ENCODE measurements at places on chromosomes 4 and X.

DNA sequence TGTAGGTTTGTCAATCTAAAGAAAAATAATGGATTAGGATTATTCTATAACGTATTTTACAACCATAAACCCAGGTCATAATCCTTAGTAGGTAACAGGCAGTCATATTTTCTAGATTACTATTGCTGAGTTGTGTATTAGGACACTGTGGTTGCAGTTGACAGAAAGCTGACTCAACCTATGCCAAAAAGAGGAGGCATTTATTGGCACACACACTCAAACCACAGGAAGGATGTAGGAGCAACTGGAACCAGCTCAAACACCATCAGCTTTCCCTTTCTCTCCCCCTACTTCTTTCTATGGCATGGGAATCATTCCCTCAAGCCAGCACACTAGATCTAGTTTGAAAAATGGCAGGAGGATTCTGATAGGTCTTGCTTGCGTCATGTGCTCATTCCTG is 136.4 kb upstream of the FAM9C start:
- ATAC-seq, result no peak

DNA sequence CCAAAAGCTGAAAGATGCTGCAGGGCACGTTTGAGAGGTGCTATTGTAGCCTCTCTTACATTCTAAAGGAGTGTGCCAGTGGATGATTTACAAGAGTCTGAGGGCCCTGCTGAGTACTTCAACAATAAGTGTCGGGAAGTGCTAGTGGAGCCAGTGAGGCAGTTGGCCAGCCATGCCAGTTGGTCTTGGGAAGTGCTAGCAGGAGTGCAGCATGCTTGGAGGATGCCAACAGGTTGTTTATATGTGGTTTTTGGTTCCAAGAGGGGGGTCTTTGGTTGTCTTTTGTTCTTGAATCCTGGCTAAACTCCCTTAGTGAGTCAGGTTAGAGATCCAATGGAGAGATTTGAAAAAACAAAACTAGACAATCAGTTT is 335.3 kb downstream of the PABPC4L start:
- ATAC-seq, result no peak

DNA sequence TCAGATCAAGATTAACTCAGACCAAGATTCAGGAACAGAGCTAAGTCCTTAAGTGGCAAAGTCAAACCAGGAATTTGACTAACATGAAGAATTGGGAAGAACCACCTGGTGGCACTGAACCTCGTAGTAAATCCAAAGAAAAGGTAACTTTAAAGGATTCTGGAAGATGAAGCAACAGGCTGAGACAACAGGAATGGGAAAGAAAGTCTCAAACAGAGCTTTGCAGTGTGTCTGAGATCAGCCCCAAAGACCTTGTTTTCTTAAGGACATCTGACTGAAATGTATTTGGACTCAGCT is 126.1 kb downstream of the ASB9 start:
- no peak for ATAC-seq

- no peak for ATAC-seq
These were observed 595.2 kb downstream of the MID1IP1 start for GRCh38 chrX:39396358-39396995.

GRCh38 chr4:125750399-125750798 is 435.6 kb downstream of the FAT4 start:
- ATAC-seq, result no peak

- ATAC-seq, result no peak
These were observed 79.9 kb upstream of the ATOH1 start for GRCh38 chr4:93748373-93749291.

- ATAC-seq, result no peak
These were observed 20.8 kb upstream of the AREG start for GRCh38 chr4:74424111-74424510.

GRCh38 chr4:42048394-42048793 is 58.1 kb downstream of the SLC30A9 start:
- no peak for ATAC-seq

DNA sequence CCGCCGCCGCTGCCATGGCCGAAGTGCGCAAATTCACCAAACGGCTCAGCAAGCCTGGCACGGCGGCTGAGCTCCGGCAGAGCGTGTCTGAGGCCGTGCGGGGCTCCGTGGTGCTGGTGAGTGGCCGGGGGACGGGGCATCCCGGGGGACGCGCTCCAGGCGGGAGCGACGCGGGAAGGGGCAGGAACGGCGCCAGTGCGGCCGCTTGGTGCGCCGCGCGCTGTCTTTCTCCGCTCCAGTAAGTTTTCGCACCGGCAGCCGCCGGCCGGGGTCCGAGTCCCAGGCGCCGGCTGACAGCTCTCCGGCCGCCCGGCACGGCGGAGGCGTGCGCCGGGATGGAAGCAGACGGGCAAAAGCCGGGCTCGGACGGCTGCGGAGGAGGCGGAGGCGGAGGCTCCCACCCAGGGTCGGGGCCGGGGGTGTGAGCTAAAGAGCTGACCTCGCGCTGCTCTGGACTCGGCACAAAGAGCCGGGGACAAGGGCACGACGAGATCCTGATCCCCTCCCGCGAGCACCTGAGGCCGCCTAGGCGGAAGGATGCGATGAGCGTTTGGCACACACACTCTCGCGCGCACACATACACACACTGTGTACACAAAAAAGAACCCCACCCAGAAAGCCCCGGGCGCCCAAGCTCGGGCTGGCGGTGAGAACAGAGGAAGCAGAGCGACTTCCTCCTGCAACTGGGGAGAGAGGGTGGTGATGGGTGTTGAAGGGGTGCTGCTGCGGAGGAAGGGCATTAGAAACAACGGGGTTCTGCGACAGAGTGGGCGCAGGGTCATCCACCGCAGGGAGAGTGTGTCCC is 545 bp downstream of the DOCK11 start:
- ATAC-seq, result peak; percentile 26

DNA sequence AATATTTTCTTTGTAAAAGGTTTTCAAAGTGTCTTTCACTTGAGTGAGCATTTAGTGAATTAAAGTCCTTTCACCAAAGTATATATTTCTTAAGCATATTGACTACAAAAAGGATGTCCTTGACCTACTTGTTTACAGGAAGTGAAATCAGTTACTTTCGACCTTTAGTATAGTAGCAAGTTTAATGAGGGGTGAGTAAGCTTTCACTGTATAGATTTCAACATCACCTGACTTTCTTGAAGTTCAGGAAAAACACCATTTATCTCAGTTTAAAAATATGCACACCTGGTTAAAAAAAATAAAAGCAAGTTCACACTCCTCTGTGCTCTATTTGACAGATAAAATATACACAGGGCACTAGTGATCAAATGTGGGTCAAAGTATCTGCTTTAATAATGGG is 88.1 kb downstream of the CCSER1 start:
- no peak for ATAC-seq

GRCh38 chr4:153039542-153040185 is 103.5 kb downstream of the FHDC1 start:
- no peak for ATAC-seq

DNA sequence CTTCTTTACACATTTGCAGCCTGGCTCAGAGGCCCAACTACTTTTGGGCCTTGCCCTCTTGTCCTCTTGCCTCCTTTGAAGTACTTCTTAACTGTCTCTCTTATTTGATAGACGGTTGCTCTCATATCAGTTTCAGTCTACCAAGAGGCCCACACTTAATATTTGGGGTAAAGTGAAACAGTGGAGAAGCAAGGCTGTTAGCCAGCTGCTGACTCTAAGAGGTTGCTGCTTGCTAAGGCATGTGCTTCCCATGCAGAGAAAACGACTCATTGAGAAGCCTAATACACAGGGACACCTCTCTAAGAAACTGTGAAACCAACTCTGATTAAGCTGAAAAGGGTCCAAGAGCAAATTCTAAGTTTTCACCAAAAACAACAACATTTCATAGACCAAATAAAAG is 94.6 kb downstream of the PPP3CA start:
- ATAC-seq, result no peak

GRCh38 chrX:97882306-97882705 is 998.6 kb downstream of the RPA4 start:
- no peak for ATAC-seq

GRCh38 chrX:46693149-46693548 is 65.8 kb downstream of the SLC9A7 start:
- no peak for ATAC-seq

GRCh38 chr4:185016946-185017758 is 1.1 kb upstream of the HELT start:
- no peak for ATAC-seq

DNA sequence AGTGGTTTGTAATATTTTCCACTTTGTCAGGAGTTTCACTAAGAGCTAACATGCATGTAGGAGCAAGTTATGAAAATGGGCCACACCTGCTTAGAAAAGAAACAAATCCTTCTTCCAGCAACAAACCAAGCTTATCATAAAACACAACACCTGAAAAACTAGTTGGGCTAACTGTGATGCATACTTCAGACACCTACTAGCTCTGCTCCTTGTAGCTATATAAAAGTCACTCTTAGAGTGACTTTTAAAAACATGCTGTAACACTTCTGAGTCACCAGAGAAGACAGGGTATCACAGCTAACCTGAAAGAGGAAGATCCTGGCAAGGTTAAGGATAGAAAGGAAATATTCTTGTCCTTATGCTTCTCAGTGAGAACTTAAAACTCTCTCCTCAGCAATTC is 3.6 kb upstream of the SLAIN2 start:
- no peak for ATAC-seq

GRCh38 chrX:38277136-38277535 is 50.2 kb downstream of the RPGR start:
- ATAC-seq, result no peak

DNA sequence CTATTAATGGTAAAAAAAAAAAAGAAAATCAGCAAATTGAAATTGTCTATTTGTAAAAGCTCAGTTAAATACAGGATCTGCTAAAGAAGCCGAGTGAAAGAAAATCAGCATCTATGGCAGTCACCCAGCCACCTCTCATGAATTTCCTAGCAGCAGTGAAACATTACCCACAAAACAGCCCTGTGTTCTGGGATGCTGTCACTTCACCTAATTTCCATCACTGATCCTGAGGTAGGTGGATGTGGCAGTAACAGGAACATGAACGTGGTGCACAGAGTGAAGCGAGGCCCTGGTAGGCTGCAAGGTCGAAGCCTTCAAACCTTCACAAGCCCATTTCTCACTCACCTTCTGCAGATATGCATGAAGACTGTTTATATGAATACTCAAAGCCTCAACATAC is 65.2 kb downstream of the RXFP1 start:
- ATAC-seq, result no peak

- ATAC-seq, result no peak
These were observed 80.5 kb upstream of the TMEM150C start for GRCh38 chr4:82642331-82642730.

GRCh38 chr4:123877551-123877950 is 481.0 kb downstream of the SPRY1 start:
- no peak for ATAC-seq

GRCh38 chr4:10737337-10737736 is 52.8 kb upstream of the CLNK start:
- ATAC-seq, result no peak

All from gastroesophageal sphincter (tissue), 4 donors.